ENCODE measurements at places on chromosomes 12 and 14.

GRCh38 chr12:553216-554000, 93.7 kb downstream of the B4GALNT3 start:
- no peak for DNase-seq

DNA sequence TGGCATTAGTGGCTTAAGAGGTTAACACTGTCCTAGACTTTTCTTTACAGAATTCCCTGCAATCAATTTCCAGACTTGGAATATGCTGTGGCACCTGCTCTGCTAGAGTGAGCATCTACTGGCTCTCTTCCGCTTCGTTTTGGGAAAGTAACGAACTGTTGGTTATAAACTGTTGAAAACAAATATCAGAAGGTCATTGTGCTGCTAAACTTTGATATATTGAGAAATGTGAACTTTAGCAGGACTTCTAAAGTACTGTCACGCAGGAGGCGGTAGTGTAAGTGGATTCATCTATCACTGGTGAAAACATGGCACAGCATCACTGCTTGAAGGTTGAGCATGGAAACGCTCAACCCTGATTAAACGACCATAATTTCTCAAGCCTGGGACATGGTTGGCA, 348.9 kb downstream of the FLRT2 start:
- DNase-seq: no peak

- DNase-seq: no peak
Measured at GRCh38 chr12:58117201-58117600, 175.8 kb downstream of the ATP23 start.

- DNase-seq: peak; percentile 61
Measured at GRCh38 chr12:69527506-69528272, 57.5 kb downstream of the FRS2 start.

DNA sequence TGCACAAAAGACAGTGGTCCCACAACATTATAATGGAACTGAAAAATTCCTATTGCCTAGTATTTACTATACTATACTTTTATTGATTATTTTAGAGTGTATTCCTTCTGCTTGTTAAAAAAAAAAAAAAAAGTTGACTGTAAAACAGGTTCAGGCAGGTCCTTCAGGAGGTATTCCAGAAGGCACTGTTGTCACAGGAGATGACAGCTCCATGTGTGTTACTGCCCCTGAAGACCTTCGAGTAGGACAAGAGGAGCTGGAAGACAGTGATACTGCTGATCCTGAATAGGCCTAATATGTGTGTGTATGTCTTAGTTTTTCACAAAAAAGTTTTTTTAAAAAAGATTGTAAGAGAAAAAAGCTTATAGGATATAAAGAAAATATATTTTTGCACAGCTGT, 12.3 kb downstream of the UBE2N start:
- no peak for DNase-seq

Data from kidney epithelial cell (primary cell).